ENCODE measurements at places on chromosomes 3 and 15.

DNA sequence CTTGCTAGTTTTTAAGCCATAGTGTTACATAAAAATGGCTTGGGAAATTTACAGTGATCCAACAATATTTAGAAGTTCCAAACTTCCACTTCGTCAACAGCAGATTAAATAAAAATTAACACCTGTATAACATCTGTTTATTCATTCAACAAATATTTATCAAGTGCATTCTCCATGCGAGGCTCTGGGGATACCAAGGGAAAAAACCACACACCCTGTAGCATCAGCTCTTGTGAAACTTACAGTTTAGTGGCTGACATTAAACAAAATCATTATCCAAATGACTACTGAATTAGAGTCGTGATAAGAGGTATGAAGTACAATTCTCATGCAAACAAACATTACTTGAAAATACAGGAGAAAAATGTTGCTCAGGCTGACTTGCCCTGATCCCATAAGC, 122.9 kb downstream of the DLG1 start:
- DNase-seq, result no peak

DNA sequence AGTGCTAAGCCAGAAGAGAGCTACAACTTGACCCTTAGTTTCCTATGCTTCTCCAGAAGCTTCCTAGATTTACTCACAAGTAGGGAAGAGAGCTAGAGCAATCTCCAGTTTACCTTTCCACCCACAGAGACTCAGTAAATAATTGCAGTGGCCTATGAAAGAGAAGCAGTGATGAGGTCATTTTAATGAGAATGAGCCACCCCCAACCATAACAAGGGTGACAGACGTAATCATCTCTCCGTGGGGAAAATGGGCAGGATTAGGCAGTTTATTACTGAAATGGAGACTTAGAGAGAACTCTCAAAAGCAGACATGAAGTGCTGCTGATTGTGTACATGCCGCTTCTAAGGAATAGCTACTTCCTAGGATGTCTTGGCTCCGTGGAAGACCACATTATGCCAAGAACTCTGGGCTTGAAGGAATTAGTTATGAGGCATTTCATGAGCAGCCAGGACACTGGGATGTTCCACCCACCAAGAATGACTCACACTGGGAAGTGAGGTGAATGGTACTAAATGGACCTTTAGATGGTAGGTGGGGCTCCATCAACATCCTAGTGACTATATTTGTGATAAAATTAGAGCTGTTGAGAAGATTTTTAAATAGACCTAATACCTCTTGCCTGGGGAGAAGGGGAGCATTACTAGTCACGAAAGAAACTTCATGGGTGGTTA, 160.9 kb downstream of the EDEM1 start:
- no peak for DNase-seq

DNA sequence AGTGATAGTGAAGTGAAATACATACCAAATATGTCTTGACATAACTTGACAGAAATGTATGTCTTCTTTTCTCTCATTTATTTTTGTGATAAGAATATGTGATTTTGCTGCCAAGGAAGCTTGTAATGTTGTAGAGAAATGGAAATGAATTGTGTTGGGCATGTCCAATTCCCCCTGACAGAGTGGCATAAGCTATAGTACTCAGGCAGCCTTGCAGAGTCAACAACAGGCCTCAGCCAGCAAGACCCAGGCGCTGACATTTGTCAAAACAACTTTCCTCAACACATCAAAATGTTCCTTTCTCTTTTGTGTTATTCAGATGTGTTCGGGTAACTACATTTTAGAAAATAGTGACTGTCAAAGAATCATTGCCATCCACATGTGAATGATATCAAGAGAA, 538.1 kb upstream of the ATP11B start:
- no peak for DNase-seq

- DNase-seq, result no peak
Observed at GRCh38 chr3:21356402-21356801, 394.6 kb downstream of the ZNF385D start.

- no peak for DNase-seq
Observed at GRCh38 chr3:159733194-159733860, 255.3 kb upstream of the IL12A start.

DNA sequence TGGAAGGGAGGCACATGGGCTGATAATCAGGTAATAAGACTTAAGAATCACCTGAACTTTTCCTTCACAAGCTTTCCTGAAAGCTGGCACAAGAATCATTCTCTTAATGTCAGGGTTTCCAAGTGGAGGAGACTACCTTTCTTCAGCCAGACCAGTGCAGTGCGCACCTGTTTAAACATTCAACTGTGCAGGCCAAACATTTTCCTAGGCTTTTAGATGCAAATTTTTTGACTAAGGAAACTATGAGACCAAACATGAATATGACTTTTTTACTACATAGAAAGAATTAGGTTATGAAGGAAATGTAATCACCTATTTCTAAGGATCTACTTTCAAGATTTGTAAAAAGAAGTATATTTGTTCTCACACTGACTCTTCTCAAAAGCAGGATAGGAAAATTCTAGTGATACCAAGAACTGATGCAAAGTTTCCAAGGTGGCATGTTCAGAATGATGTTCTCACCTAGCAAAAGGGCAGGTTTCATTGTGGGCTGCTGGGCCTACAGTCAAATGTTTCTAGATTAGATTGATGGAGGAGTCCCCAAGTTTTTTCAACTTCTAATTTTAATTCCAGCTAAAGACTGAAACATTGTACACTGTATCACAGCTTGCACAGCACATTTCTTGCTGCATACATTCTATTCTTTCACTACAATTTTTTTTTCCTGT, 339.1 kb downstream of the TIGIT start:
- no peak for DNase-seq

DNA sequence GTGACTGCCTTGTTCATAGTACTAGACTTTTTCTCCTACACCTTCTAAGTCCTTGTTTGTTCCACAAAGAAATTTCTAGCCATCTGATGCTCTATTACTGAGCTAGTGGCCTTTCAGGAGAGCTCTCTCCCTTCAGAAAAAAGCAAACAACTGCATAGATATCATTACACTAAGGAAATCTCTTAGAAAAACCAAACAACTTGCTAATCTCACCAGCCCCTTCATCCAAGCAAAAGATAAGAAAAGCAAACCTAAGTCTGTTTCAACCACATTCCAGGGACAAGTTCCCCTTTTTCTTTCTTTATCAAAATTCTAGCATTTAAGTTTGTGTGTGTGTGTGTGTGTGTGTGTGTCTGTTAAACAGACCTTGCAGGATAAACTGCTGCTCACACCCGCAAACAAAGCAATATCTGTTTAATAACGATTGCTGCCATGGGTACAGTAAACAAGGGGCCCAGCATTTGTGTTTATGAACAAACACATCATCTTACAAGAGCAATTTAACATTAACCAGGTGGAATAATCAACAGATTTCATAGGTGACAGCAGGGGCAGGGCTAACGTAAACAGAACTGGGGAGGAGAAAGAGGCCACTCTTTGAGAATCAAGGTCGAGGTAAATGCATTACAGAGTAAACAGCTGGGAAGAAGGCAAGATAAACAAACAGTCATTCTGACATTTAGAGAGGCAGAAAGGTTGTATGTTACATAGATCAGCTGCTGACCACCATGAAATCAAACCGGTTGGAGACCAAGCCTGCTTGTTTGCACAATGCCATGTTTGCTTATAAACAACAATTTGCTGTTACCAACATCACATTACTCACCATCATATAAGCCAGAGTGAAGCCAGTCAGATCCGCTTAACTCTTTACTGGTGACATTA, 375.1 kb downstream of the FOXP1 start:
- DNase-seq, result no peak

- DNase-seq, result no peak
Observed at GRCh38 chr15:25797936-25798901, 64.9 kb downstream of the ATP10A start.

Data from Karpas-422 (cell line).